Kidney (tissue), 22 donors: ENCODE measurements at places on chromosomes 7 and 10. TPM values are rescaled to one million over a fixed set of nuclear protein-coding genes. Genes with fewer than 3 reads are reported as not detected.

DNA sequence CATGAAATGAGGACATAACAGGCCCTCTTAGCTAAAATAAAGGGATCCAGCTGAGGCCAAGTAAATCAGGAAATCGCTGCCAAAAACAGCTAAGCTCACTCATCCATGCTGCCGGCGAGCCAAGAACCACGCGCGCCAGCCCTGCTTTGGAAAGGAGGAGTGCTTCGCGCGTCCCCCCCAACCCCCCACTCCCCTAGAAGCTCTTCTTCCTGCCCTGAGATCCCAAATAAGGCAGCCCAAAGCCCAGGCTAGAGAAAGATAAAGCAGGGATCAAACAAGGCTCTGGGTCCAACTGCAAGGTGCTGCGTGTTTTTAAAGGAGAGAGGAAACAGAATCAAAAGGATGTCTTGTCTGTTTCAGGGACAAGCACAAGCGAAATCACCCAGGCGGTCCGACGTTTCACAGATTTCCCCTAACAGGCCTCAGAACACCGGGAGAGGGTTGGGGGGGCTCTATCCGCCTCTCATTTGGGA, 168.3 kb upstream of the AUTS2 start:
- no peaks in the 10 kb centered on the region for H3K36me3 ChIP-seq
- DNase-seq, result peak; percentile 91
- H3K27ac ChIP-seq, result no peak overlapping the region
- no peaks in the 10 kb centered on the region for H3K27me3 ChIP-seq
- no peak overlapping the region for H3K4me3 ChIP-seq
- peaks cover 6% of the 10 kb centered on the region for H3K4me1 ChIP-seq

GRCh38 chr10:48444266-48444665, 137.8 kb downstream of the MAPK8 start:
- H3K4me3 ChIP-seq, result no peak overlapping the region
- no peaks in the 10 kb centered on the region for H3K36me3 ChIP-seq

GRCh38 chr10:48236199-48236621, 38.3 kb downstream of the FRMPD2 start:
- H3K4me3 ChIP-seq, result no peak overlapping the region
- no peaks in the 10 kb centered on the region for H3K27me3 ChIP-seq
- no peaks in the 10 kb centered on the region for H3K4me1 ChIP-seq
- H3K27ac ChIP-seq, result no peak overlapping the region

- no peaks in the 10 kb centered on the region for H3K4me1 ChIP-seq
- no peaks in the 10 kb centered on the region for H3K27me3 ChIP-seq
- H3K36me3 ChIP-seq, result no peaks in the 10 kb centered on the region
- DNase-seq, result no peak
- no peak overlapping the region for H3K27ac ChIP-seq
Observed at GRCh38 chr7:2034291-2035201, 198.2 kb downstream of the MAD1L1 start.

The CDH23 gene
- total RNA-seq, result 6.4 TPM

DNA sequence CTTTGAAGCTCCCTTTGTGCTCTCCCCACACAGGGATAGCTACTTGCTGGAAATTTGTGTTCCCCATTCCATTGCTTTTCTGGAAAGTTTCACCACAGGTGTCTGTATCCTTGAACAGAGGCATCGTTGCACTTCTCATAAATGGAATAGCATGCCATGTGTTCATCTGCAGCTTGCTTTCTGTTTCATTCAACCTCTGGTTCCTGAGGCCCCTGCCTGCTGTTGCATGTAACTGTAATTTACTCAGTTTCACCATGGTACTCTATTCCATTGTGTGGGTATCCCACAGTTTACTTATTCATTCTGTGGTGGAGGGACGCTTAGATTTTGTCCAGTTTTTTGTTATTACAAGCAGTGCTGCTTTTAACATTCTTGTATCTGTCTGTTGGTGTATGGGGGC, 32.0 kb downstream of the EEPD1 start:
- DNase-seq, result no peak
- H3K4me3 ChIP-seq, result no peak overlapping the region
- peaks cover 6% of the 10 kb centered on the region for H3K4me1 ChIP-seq
- H3K27ac ChIP-seq, result no peak overlapping the region
- H3K36me3 ChIP-seq, result no peaks in the 10 kb centered on the region

DNA sequence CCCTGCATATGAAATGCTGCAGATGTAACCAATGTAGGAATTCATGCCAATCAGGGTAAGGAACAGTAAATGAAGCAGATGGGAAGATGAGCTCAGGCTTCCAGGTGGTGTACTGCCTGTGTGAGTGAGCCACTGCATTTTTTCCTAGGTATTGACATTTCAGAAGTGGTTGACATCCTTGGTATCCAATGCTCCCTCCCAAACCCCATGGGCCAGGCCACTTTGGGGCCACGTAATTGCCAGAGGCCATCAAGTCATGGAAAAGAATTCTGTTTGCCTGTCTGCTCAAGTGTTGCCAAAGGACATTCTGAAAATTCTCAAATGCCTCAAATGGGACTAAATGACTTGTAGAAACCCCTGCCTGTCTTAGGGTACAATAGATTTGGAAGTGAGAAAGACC, 384.6 kb downstream of the GATA3 start:
- DNase-seq, result no peak
- H3K27ac ChIP-seq, result no peak overlapping the region
- H3K4me1 ChIP-seq, result no peaks in the 10 kb centered on the region
- no peaks in the 10 kb centered on the region for H3K36me3 ChIP-seq

- H3K27ac ChIP-seq, result no peak overlapping the region
- no peaks in the 10 kb centered on the region for H3K36me3 ChIP-seq
- no peak overlapping the region for H3K4me3 ChIP-seq
- no peak for DNase-seq
- no peaks in the 10 kb centered on the region for H3K27me3 ChIP-seq
Observed at GRCh38 chr7:133645884-133646391, 393.1 kb downstream of the EXOC4 start.

DNA sequence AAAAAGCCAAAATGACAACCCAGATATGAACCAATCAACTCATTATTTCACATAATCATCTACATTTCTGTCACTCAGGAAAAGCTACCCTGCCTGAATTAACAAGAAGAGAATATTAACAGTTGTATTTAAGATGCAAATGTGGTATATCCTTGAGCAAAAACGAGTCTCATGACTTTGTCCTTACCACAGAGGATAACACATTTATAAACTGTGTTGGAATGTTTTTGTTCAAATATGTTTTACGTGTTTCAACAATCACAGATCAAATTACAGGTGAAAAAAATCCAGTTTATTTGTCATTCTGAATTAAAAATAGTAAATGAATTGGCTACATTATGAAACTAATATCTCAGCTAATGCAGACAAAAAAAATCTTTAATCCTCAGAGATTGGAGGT, 34.6 kb downstream of the CHCHD3 start:
- no peak overlapping the region for H3K4me3 ChIP-seq
- no peak overlapping the region for H3K27ac ChIP-seq
- H3K27me3 ChIP-seq, result no peaks in the 10 kb centered on the region
- no peaks in the 10 kb centered on the region for H3K4me1 ChIP-seq

DNA sequence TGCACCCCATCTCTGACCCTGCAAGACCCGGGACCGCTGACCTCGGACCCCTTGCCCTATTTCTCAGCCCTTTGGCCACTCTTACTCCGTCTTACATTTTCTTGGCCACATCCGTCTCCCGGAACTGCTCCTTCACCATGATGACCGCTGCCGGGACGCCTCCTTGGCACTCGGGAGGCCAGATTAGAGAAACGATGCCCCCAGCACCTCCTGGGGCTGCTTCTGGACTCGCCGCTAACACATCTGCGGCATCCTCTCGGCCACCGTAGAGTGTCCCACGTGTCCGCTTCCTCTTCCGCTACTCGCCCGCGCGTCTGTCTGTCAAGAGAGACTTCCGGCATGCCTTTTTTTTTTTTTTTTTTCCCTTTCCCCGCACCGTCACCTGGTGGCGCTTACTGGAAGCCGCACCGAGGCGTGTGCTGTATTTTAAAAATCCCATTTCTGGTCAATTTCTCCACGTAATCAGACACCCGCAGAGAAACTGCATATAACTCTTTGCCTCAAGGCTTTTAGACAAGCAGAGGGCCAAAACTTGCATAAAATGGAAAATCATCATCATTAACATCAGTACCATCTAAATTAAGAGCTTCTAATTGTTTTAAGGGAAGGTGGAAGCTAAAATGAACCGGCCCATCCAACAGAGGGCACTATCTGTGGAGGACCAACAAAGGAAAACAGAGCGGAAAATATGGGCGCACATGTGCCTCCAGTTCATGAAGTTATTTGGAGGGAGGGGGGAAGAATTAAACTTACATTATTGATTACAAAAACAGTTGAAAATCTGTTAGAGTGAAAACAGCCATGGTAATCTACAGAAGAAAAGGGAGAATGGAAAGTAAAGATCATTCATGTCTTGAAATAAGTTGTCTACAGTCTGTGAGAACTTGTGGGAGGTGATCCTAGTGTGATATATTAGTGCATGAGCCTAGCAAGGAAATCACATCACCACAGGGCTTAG, at the start of gene POLR3A:
TSS of gene POLR3A (minus strand) at position 247 of the 958 bp plus-strand sequence. CDS start at position 139, 108 bp downstream.
- H3K4me3 ChIP-seq, result peak within 1 kb of the TSS; percentile 97
- peaks cover under 1% of the 10 kb centered on the region for H3K4me1 ChIP-seq
- peak within 1 kb of the TSS; percentile 95 for H3K27ac ChIP-seq
- peaks cover 5% of the 10 kb centered on the region for H3K36me3 ChIP-seq

- H3K36me3 ChIP-seq, result no peaks in the 10 kb centered on the region
- peaks cover 3% of the 10 kb centered on the region for H3K27me3 ChIP-seq
- no peaks in the 10 kb centered on the region for H3K4me1 ChIP-seq
- H3K4me3 ChIP-seq, result no peak overlapping the region
Observed at GRCh38 chr7:155356323-155357105, 58.8 kb downstream of the INSIG1 start.

The CNTNAP2 gene
- 0.13 TPM for total RNA-seq

- no peaks in the 10 kb centered on the region for H3K36me3 ChIP-seq
- no peaks in the 10 kb centered on the region for H3K27me3 ChIP-seq
- H3K4me3 ChIP-seq, result no peak overlapping the region
- DNase-seq, result no peak
- H3K27ac ChIP-seq, result peak overlapping the region; percentile 26
Observed at GRCh38 chr10:5609952-5610616, 56.3 kb downstream of the ASB13 start.

DNA sequence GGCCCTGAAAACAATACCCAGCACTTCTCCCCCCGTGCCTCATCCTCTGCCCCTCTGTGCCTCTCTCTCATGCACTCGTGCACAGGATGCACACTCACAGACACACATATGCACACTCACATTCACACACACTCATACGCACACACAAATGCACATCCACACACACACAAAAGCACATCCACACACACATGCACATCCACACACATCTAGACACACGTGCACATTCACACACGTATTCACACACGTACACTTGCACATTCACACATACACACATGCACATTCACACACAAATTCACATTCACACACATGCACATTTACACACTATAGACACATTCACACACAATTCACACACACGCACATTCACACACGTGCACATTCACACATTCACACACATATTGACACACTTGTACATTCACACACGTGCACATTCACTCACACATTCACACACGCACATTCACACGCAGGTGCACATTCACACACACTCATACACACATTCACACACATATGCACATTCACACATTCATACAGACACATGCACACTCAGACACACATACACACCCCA, 19.2 kb downstream of the SHH start:
- H3K27me3 ChIP-seq, result no peaks in the 10 kb centered on the region
- no peak overlapping the region for H3K4me3 ChIP-seq
- H3K4me1 ChIP-seq, result no peaks in the 10 kb centered on the region

GRCh38 chr10:21100871-21101514, 203.9 kb upstream of the NEBL start:
- no peak overlapping the region for H3K4me3 ChIP-seq
- H3K4me1 ChIP-seq, result no peaks in the 10 kb centered on the region
- H3K27ac ChIP-seq, result no peak overlapping the region
- DNase-seq, result no peak
- H3K27me3 ChIP-seq, result no peaks in the 10 kb centered on the region

- H3K27me3 ChIP-seq, result no peaks in the 10 kb centered on the region
- DNase-seq, result no peak
- no peaks in the 10 kb centered on the region for H3K36me3 ChIP-seq
- H3K27ac ChIP-seq, result no peak overlapping the region
- H3K4me3 ChIP-seq, result no peak overlapping the region
Observed at GRCh38 chr7:142348100-142348499, 90.2 kb upstream of the PRSS58 start.

The LRMDA gene
- total RNA-seq, result 23.2 TPM

DNA sequence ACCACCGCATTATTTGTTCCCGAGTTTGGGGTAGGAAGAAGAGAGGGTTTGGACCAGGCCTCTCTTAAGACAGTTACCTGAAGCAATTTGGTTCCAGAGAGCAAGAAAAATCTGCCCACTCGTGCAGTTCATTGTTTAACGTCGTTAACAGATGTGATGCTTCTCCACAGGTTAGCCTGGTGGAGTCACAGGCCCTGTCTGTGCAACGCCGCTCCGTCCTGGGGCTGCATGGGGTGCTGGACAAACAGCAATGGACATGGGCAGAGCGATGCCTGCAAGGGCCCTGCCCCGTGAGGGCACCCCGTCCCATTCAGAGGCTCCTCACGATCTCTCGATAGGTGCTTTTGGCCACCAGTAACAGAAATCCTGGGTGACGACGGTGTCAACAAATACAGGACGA, 9.7 kb downstream of the FOXL3 start:
- DNase-seq, result peak; percentile 51
- no peaks in the 10 kb centered on the region for H3K36me3 ChIP-seq
- no peaks in the 10 kb centered on the region for H3K4me1 ChIP-seq
- H3K4me3 ChIP-seq, result no peak overlapping the region
- no peak overlapping the region for H3K27ac ChIP-seq

- no peak overlapping the region for H3K27ac ChIP-seq
- H3K27me3 ChIP-seq, result no peaks in the 10 kb centered on the region
- no peaks in the 10 kb centered on the region for H3K36me3 ChIP-seq
- no peak overlapping the region for H3K4me3 ChIP-seq
Observed at GRCh38 chr10:102473445-102474331, 22.3 kb upstream of the C10orf95 start.

DNA sequence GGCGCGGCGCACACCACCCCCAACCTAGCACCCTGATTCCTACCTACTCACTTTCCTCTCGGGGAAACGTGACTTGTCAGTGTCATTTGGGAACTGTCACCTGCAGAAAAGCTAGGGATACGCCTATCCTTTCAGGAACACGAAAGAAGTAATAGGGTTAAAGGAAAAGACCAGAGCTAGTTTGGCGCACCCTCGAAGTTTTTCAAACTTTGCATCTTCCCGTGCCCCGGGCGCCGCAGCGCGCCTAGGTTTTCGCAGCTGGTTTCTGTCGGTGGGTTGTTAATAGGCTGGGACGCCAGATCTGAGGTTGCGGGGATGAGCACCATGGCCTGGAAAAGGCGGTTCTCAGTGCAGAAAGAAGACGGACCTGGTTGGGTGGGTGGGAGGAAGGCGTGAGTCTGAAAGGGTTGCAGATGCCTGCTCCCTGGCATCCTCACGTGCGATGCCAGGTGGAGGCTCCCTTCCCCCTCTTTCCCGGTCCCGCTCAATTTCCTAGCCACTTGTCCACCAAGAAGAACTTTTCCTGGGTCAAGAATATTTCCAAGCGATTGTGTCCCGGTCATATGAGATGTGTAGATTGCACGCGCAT, 568 bp upstream of the MEOX2 start:
- no peaks in the 10 kb centered on the region for H3K36me3 ChIP-seq
- peaks cover 43% of the 10 kb centered on the region for H3K27me3 ChIP-seq

GRCh38 chr7:145169908-145170307, 334.1 kb upstream of the TPK1 start:
- no peak overlapping the region for H3K4me3 ChIP-seq
- H3K36me3 ChIP-seq, result no peaks in the 10 kb centered on the region
- DNase-seq, result no peak
- H3K27me3 ChIP-seq, result no peaks in the 10 kb centered on the region
- no peaks in the 10 kb centered on the region for H3K4me1 ChIP-seq
- no peak overlapping the region for H3K27ac ChIP-seq

GRCh38 chr7:123498601-123499000, 35.8 kb downstream of the IQUB start:
- H3K36me3 ChIP-seq, result no peaks in the 10 kb centered on the region
- no peak for DNase-seq
- no peaks in the 10 kb centered on the region for H3K27me3 ChIP-seq
- no peaks in the 10 kb centered on the region for H3K4me1 ChIP-seq

The TAS2R41 gene
- total RNA-seq, result not detected
